ENCODE measurements at places on chromosomes 5 and 9. TPM values are rescaled to one million over a fixed set of nuclear protein-coding genes. Genes with fewer than 3 reads are reported as not detected.

PCDHB9 gene
- total RNA-seq: 0.89 TPM

SPRY4 gene
- 8.9 TPM for total RNA-seq

DPYSL3 gene
- 71.4 TPM for total RNA-seq

PTGS1 gene
- 4.7 TPM for total RNA-seq

WWC1 gene
- total RNA-seq: 7.3 TPM

TMCO6 gene
- 6.5 TPM for total RNA-seq

ALDH1B1 gene
- 9.3 TPM for total RNA-seq

NUTM2G gene
- not detected for total RNA-seq

GFI1B gene
- 0.59 TPM for total RNA-seq

MCTP1 gene
- total RNA-seq: 30.8 TPM

TMEM141 gene
- total RNA-seq: 31.9 TPM

CER1 gene
- 0.30 TPM for total RNA-seq

SLC23A1 gene
- total RNA-seq: 0.30 TPM

CD74 gene
- total RNA-seq: 194 TPM

LCN12 gene
- total RNA-seq: not detected

PCDHGC4 gene
- 5.3 TPM for total RNA-seq

BARHL1 gene
- total RNA-seq: not detected

PKN3 gene
- total RNA-seq: 2.0 TPM

MEGF10 gene
- 4.7 TPM for total RNA-seq

SIT1 gene
- total RNA-seq: 0.30 TPM

F2RL1 gene
- total RNA-seq: 32.4 TPM

POU5F2 gene
- total RNA-seq: 4.9 TPM

FBXL17 gene
- 17.5 TPM for total RNA-seq

STK32A gene
- 5.0 TPM for total RNA-seq

MYOZ3 gene
- 3.1 TPM for total RNA-seq

SHOC1 gene
- total RNA-seq: 0.79 TPM

Data from skin of body (tissue), 3 donors.